ENCODE measurements at places on chromosomes 1 and 21. TPM values are rescaled to one million over a fixed set of nuclear protein-coding genes. Genes with fewer than 3 reads are reported as not detected.

Gene PLA2G5
- total RNA-seq = not detected

Gene PEA15
- total RNA-seq = 38.6 TPM

Gene HAO2
- total RNA-seq = not detected

Gene FCRL6
- 3.4 TPM for total RNA-seq

Gene COL24A1
- not detected for total RNA-seq

Gene RGS18
- total RNA-seq = 0.53 TPM

Gene BNIPL
- 9.4 TPM for total RNA-seq

Gene AMY1C
- not detected for total RNA-seq

Gene MX2
- total RNA-seq = 112 TPM

Gene SOX13
- total RNA-seq = 10.1 TPM

Gene ELF3
- total RNA-seq = 2.1 TPM

Gene KIF14
- 0.42 TPM for total RNA-seq

GRCh38 chr1:20696397-20697333 is 21.1 kb downstream of the KIF17 start:
- peak overlapping the region; percentile 40 for H3K27ac ChIP-seq
- no peaks in the 10 kb centered on the region for H3K27me3 ChIP-seq
- peak overlapping the region; percentile 89 for H3K4me3 ChIP-seq
- peak; percentile 38 for DNase-seq

GRCh38 chr1:78387201-78387600 is 103.6 kb upstream of the PTGFR start:
- DNase-seq = no peak
- no peak overlapping the region for H3K27ac ChIP-seq
- no peak overlapping the region for H3K4me3 ChIP-seq
- H3K4me1 ChIP-seq = no peaks in the 10 kb centered on the region

DNA sequence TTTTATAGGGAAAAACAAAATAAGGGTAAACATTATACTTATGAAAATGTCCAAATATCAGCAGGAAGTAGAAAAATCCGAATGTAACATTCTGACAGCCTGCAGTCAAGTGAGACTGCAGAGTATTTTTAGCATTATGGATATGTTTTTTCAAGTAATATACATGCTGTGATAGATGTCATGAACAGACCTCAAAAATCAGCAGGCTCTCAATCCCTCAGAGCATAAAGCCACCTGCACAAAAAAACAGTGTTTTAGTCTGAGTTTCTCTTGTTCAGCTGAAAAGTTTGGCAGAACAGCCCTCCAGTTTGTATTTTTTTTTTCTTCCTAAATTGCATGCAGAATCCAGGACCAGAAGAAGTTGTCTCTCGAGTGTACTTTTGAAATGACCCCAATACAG is 219.1 kb upstream of the FMN2 start:
- no peak overlapping the region for H3K27ac ChIP-seq
- H3K4me3 ChIP-seq = no peak overlapping the region
- no peaks in the 10 kb centered on the region for H3K36me3 ChIP-seq
- no peaks in the 10 kb centered on the region for H3K27me3 ChIP-seq
- H3K4me1 ChIP-seq = no peaks in the 10 kb centered on the region

DNA sequence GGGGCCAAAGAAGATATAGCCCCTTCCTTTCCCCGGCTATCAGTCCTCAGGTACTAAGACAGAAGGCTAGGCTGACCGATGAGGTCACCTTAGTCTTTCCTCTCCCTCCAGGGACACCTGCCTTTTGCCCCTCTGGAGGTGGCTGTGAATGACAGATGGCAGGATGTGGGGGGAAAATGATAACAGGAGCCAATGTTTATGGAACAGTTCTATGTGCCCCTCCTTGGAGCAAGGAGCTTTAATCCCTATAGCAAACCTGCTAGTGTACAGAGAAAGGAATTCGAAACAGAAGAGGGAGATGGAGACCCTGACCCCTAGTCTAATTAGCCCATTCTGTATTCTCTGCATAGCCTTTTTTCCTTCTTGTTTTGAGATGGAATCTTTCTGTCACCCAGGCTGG is 28.1 kb downstream of the SERINC2 start:
- H3K4me1 ChIP-seq = no peaks in the 10 kb centered on the region
- no peaks in the 10 kb centered on the region for H3K36me3 ChIP-seq
- no peak overlapping the region for H3K4me3 ChIP-seq
- H3K27ac ChIP-seq = no peak overlapping the region

DNA sequence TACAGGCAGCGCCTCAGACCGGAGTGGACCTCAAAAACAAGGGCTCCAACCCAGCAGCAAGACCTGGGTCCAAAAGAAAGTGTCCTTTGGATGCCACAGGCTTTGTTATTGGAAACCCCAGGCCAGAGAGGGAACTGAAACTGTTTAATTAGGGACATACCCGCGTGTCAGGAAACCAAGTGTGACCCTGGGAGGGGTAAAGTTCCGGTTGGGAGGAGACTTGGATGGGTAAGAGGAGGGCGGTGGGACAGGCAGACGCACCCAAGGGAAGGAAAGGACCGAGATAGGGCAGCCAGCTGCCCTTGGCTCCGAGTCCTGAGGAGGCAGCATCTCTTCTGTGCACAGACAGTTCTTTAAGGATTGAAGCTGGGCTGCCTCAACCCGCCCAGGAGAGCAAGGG is 71.4 kb downstream of the CDC7 start:
- no peak for DNase-seq
- no peak overlapping the region for H3K27ac ChIP-seq
- H3K4me1 ChIP-seq = peaks cover 11% of the 10 kb centered on the region
- no peaks in the 10 kb centered on the region for H3K27me3 ChIP-seq

GRCh38 chr1:35777109-35777508 is 7.3 kb upstream of the CLSPN start:
- H3K36me3 ChIP-seq = no peaks in the 10 kb centered on the region
- no peaks in the 10 kb centered on the region for H3K27me3 ChIP-seq
- no peaks in the 10 kb centered on the region for H3K4me1 ChIP-seq
- no peak overlapping the region for H3K27ac ChIP-seq
- DNase-seq = no peak

- no peaks in the 10 kb centered on the region for H3K27me3 ChIP-seq
- no peak overlapping the region for H3K4me3 ChIP-seq
- no peak overlapping the region for H3K27ac ChIP-seq
- no peak for DNase-seq
Measured at GRCh38 chr1:57832612-57833011, 408.8 kb upstream of the DAB1 start.

GRCh38 chr1:95005584-95005983 is 67.2 kb downstream of the ALG14 start:
- no peaks in the 10 kb centered on the region for H3K4me1 ChIP-seq
- no peaks in the 10 kb centered on the region for H3K27me3 ChIP-seq
- no peak overlapping the region for H3K27ac ChIP-seq
- H3K4me3 ChIP-seq = no peak overlapping the region

DNA sequence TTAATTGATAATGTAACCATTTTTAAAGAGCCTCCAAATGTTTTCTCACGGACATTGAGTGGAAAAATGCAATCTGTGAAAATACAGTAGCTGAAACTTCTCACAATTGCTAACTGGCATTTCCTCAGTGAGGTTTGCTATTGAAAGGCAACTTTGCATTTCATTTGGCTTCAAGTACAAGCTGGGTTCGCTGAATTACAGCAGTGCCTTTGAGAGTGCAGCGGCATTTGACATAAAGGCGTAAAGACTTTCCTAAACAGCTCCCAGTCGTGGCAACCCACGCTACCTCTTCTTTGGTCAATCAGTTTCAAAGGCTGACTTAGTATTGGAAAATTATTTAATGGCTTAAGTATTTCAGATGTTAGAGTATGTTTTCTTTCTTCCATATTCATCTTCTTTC is 39.3 kb upstream of the ZBTB18 start:
- H3K27ac ChIP-seq = no peak overlapping the region
- H3K4me3 ChIP-seq = no peak overlapping the region
- H3K36me3 ChIP-seq = no peaks in the 10 kb centered on the region
- no peaks in the 10 kb centered on the region for H3K27me3 ChIP-seq
- no peaks in the 10 kb centered on the region for H3K4me1 ChIP-seq
- DNase-seq = no peak

DNA sequence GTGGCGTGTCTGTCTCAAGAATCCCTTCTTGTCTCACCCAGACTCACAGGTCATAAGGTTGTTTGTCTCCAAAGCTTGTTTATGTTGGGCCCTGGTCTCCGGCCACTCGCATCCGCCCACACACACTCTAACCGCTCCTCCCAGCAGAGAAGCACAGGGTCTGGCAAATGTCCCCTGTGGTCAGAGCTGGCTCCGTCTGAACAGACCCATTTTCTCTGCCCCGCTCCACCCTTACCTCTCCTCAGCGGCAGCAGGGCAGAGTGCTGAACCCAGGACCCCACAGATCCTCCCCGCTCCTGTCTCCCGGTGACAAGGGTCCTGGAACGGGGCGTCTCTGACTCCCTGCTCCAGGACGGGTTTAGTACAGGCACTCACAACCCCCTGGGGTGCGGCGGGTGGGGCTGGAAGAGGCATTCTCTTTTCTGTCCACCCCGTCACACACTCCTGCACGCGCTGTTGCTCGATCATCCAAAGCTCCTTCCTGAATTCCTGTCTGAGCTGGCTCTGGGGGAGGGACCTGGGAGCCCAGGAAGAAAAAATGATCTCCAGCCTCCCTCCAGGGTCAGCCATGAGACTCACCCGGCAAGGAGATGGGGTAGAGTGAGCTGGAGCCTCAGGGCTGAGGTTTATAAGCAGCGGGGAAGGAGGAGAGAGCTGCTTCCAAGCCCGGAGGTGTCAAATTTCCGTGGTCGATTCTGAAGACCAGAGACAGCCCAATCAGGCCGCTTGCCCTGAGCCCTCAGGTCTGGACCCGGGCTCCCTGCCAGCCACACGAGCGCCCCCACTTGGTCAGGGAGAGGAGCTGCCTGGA is at the start of gene S100A13:
Gene S100A13 (minus strand): TSS at position 602 of the 811 bp plus-strand sequence. CDS start 1,033 bp downstream, outside the sequence.
- H3K4me3 ChIP-seq = no peak within 1 kb of the TSS
- H3K27ac ChIP-seq = no peak within 1 kb of the TSS
- DNase-seq = no peak
- peaks cover 2% of the 10 kb centered on the region for H3K27me3 ChIP-seq

GRCh38 chr1:17594690-17595601 is 55.4 kb downstream of the ARHGEF10L start:
- H3K27me3 ChIP-seq = no peaks in the 10 kb centered on the region
- H3K4me1 ChIP-seq = no peaks in the 10 kb centered on the region
- no peak for DNase-seq

DNA sequence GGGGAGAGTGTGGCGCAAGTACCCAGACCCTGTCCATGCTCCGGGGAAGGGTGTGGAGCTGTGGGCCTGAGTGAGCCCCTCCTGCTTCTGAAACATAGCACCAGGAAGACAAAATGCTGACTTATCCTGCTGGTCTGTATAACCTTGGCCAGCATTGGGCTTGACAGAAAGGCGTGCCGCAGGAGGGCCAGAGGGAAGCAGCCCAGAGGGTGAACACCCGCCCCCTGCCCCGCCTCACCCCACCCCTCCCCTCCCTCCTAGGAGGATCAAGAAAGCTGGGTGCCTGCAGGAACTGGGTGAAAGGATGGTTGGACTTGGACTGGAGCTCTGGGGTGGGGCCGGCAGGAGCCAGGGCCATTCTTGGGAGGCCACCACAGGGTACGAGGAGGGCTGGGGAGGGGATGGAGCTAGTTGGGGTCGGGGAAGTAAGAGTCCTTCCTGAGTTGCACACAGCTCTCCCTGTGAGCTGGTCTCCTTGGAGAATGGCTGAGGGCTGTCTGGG is 27.1 kb downstream of the PTPRF start:
- DNase-seq = no peak
- no peak overlapping the region for H3K4me3 ChIP-seq
- H3K4me1 ChIP-seq = no peaks in the 10 kb centered on the region
- H3K27me3 ChIP-seq = no peaks in the 10 kb centered on the region

Data from naive thymus-derived CD4-positive, alpha-beta T cell (primary cell).